Activated CD4-positive, alpha-beta T cell treated with anti-CD3 and anti-CD28 coated beads, Interleukin-2, amount 10 ng/mL, durations not matched to agents 24 days and 14 days (primary cell): ENCODE measurements at places on chromosomes 11 and 22. TPM values are rescaled to one million over a fixed set of nuclear protein-coding genes. Genes with fewer than 3 reads are reported as not detected.

Gene C11orf71
- 6.4 and 6.8 TPM in 2 replicates for total RNA-seq

Gene NTM
- not detected in 2 replicates for total RNA-seq

Gene JAML
- total RNA-seq, result 303 and 318 TPM in 2 replicates

Gene ACRV1
- total RNA-seq, result not detected in 2 replicates

DNA sequence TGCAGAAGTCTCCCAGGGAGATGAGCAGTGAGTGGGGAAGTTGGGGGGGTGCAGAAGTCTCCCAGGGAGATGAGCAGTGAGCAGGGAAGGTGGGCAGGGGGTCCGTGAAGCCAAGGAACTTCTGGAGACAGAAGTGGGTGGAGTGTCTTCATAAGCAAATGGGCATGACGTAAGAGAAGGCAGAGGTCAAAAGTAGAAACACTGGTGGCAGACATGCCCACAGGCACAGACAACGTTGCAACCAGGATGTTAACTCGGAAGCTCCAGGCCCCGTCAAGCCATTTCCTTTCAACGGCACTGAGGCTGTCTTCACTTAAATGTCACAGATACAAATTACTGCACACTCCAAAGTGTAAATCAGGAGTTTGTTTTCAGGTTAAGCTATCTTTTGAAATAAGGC, 186.1 kb downstream of the SHANK2 start:
- peaks cover 4% of the 10 kb centered on the region for H3K27me3 ChIP-seq
- H3K27ac ChIP-seq, result no peak overlapping the region
- no peak overlapping the region for H3K4me3 ChIP-seq
